Thoracic aorta (tissue), 2 donors: ENCODE measurements at places on chromosomes 5 and 9. TPM values are rescaled to one million over a fixed set of nuclear protein-coding genes. Genes with fewer than 3 reads are reported as not detected.

Gene RFX3
- total RNA-seq, result 2.6 TPM

GRCh38 chr9:108526518-108526917 lies 329.3 kb downstream of the ACTL7B start:
- DNase-seq, result no peak

GRCh38 chr9:112771359-112772214 lies 21.0 kb downstream of the SNX30 start:
- no peak for DNase-seq

DNA sequence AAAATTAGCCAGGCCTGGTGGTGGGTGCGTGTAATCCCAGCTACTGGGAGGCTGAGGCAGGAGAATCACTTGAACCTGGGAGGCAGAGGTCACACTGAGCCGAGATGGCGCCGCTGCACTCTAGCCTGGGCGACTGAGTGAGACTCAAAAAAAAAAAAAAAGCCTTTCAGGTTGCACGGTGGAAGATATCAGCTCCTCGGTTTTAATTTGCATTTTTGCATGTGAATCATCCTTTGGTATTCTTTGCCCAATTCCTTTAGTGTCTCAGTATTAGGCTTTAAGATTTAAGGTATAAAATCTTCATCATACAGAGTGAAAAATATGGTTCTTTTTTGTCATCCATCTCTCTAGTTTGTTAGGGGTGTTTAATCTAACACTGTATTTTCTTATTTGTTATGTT lies 173.6 kb upstream of the S1PR3 start:
- DNase-seq, result no peak

DNA sequence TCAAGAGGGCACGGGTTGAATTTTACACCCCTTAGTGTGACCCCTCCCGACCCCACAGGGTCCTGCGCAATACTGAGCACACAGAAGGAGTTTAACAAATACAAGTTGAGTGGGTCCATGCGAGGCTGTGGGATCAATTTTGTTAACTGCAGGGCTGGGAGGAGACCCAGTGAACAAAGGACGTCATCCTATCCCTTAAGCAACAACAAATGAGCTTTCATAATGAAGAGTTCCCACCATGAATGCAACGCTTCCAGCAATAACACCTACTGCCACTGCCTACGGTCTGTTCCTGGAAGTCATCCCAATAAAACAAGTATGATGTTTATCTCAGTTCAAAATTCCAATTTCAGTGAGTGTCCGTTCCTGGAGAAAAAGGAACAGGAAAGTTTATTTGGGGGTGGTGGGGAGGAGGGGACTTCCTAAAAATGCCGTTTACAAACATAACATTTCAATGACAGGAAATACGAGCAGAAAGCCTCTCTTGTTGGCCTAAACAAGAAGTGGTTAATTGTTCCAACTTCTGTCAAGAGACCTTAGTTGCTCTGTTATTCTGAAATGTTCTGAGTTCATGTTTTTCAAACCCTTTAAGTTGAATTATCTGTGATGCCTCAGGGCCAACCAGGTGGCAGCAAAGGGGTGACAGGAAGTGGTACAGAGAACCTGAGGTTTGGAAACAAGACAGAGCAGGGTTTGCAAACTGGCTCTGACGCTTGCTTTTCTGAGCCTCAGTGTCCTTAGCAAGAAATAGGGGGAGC lies 65.8 kb upstream of the PLPP6 start:
- DNase-seq, result no peak

DNA sequence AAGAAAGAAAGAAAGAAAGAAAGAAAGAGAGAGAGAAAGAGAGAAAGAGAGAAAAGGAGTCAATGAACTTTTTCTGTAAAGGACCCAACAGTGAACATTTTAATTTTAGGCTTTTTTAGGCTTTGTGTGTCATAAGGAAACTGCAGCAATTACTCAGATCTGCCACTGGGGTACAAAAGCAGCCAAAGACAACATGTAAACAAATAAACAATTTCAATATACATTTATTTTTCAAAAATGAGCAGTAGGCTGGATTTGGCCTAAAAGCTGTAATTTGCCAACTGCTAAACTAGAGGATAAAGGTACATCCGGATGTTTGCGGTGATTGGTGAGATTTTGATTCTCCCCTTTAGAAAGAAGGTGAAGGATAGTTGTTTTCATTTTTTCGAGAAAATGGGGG lies 143.6 kb downstream of the CEMIP2 start:
- DNase-seq, result no peak

DNA sequence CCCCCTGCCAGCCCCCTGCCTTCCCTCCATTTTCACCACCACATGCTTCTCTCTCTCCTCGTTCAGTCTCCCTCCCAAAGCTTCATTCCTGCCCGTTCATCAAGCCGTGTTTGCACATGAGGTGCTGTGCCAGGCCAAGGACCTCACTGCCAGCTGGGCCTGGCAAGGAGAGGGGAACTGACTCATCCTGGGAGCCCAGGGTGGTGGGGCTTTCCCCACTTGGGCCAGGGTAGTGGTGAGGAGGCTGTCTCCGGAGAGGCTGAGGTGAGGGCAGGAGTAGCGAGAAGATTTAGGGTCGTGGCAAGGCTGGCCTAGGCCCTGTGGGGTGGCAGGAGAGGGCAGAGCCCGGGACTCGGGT lies 30.4 kb upstream of the NOTCH1 start:
- DNase-seq, result no peak

- no peak for DNase-seq
Measured at GRCh38 chr9:137534256-137535119, 15.7 kb downstream of the PNPLA7 start.

GRCh38 chr9:108413809-108414208 lies 442.0 kb downstream of the ACTL7B start:
- no peak for DNase-seq

Gene SLC36A3
- not detected for total RNA-seq

- no peak for DNase-seq
Measured at GRCh38 chr5:157247267-157247666, 18.7 kb upstream of the CYFIP2 start.

DNA sequence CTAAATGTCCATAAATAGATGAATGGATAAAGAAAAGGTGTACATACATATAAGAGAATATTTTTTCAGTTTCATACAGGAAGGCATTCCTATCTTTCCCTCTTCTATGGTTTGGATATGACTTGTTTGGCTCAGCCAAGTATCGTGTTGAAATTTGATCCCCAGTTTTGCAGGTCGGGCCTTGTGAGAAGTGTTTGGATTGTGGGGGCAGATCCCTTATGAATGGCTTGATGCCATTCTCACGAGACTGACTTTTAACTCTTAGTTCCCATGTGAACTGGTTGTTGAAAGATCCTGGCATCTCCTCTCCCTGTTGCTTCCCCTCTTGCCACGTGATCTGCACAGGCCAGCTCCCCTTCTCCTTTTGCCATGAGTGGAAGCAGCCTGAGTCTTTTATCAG lies 421.1 kb upstream of the FTMT start:
- DNase-seq, result no peak

GRCh38 chr5:101860145-101860544 lies 435.9 kb downstream of the SLCO4C1 start:
- DNase-seq, result no peak

Gene FOXI1
- total RNA-seq, result not detected

DNA sequence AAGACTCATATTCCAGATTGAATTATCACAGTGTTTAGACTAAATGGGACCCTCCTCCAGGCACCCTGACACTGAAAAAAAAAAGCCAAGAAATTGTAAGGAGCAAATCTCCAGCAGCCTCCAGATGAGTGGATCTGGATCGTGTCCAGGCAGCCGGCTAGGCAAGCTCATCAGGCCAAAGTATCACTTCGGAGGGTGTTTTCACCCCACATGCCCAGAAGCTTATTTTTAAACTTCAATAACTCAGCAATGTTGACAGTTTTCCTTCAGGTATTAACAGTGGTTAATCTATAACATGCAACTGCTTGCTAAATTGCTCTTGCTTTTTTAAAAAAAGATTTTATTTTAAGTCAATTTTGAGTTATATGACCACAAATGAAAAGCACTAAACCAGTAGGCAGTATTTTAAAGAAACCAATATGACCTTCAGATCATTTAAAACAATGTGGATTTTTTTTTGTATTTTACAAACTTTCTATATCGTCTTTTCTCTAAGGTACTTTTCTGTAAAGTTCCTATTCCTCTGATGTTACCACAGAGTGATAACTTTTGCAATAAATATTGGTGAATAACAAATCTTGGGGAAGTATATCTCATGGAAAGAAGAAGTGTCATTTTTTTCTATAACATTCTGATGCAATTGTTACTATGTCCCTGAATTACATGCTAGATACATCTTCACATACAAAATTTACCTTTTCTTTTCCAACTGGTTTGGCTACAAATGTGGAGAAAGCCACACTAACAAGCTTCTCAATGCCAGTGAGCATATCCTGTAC lies 30.7 kb downstream of the ACOT12 start:
- DNase-seq, result no peak

DNA sequence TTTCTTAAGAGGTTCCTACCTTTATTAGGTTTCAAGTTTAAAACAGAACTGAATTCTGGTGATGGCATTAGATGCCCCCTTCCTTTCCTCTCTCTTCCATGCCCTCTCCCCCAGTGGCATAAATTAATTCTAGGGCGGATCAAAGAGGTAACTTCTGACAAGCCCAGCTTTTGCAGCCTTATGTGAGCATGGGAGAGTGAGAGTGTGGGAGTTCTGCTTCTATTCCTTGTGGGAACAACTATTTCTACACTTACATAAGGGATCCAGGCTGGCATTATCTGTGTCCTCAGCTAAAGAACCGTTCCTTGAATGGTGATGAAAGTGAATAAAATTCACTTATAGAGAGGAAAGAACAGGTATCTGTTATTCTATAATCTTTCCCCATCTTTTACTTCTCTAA lies 437.6 kb downstream of the KIF4B start:
- DNase-seq, result no peak

Gene CENPK
- 0.42 TPM for total RNA-seq

DNA sequence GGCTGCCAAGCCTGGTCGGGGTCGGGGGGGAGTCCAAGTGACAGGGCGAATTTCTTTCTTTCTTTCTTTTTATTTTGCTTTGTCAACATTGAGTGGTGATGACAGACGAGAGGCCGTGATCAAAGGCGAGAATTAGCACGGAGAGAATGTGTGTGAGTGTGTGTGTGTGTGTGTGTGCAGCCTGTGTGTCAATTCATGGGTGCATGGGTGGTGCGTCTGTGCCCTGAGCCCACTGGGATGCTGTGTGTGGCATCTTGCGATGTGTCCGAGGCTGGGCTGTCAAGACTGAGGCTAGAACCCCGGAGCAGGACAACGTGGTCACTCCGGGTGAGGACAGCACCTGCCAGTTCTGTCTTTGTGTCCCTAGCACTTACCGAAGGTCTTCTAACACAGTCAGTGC lies 4.7 kb upstream of the FIBCD1 start:
- DNase-seq, result no peak

Gene GHR
- 6.4 TPM for total RNA-seq

- DNase-seq, result no peak
Measured at GRCh38 chr5:149382517-149383220, 3.6 kb upstream of the IL17B start.

Gene SH3RF2
- 16.4 TPM for total RNA-seq

Gene TSSK1B
- not detected for total RNA-seq

- DNase-seq, result no peak
Measured at GRCh38 chr9:87502391-87503221, 4.9 kb downstream of the DAPK1 start.

DNA sequence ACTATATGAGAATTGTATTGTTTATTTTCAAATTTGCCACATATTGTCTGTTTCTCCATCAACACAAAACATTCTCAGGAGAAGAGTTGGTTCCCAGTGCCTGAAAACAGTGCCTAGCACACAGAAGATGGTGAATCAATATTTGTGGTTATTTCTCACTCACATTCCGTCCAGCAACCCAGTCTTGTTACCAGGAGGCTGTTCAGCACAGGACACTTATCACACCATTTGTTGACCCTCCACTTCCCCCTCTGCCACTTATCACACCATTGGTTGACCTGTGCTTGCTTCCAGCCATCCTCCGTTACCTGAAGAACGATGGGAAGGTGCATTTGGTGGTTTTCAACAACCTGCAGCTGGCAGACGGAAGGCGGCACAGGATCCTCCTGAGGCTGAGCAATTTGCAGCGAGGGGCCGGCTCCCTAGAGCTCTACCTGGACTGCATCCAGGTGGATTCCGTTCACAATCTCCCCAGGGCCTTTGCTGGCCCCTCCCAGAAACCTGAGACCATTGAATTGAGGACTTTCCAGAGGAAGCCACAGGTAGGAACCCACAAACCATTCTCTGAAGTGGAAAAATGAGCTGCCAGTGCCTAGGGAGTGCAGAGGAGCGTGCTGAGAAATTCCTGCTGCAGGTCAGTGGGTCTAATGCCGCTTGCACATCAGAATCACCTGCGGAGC lies 20.5 kb downstream of the THBS4 start:
- no peak for DNase-seq

- no peak for DNase-seq
Measured at GRCh38 chr5:168365581-168366081, 74.2 kb downstream of the WWC1 start.

GRCh38 chr5:28703651-28704260 lies 1665.4 kb upstream of the CDH9 start:
- DNase-seq, result no peak

Gene PCDHB10
- total RNA-seq, result 6.1 TPM

DNA sequence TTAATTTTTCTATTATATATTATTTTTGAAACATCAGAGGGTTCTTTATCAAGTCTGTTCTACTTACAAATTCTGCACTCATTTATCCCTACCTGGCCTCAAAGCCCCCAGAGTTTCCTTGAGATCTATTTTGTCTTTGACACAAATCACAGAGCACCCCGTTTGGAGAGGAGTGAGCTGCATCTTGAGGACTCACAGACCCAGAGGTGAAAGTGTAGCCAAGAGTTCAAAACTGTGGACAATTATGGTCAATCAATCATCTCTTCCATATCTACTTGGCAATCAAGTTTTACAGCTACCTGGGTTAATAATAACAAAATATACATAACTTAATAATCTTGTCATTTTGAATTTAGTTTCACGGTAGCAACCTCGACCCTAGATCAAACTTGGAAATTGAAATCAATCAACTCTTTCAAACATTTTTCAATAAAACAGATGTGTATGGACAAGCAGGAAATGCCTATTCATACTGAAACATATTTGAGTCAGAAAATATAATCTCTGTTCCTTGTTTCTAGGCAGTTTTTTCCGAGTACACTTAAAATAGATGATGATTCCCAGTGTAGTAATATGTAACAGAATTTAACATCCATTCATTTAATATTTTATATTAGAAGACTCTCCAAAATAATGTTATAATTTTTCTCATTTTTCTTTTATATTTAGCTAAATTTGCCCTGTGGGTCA lies 13.7 kb upstream of the SYK start:
- no peak for DNase-seq

Gene SLC46A2
- 2.7 TPM for total RNA-seq

DNA sequence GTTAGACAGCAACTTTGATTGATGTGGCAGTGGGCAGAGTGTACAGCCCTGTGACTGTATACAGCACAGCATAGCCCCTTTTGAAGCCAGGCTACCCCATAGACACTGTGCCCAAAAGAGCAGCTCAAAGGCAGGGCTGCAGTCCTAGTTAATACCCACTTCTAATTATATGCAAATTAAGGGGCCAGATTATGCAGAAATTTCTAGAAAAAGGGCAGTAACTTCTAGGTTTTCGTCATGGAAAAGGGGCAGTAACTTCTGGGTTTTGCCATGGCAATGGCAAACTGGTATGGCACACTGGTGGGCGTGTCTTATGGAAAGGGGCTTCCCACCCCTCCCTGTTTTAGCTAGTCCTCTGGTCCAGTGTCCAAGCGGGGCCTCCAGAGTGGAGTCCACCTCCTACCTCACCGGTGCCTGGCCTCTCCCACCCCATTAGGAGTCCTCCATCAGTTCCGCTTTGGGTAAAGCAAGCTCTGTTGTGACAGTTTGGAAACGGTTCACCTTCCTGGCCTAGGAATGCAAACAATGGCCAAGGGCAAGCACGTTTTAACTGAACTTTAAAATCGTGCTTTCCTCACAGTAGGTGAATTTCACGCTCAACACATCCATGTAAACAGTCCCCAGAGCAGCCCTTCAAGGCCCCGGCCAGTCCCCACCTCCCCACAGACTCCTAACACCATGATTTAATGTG lies 5.6 kb downstream of the ADAMTS13 start:
- no peak for DNase-seq
